ENCODE measurements at places on chromosomes 12 and 14.

- no peak for DNase-seq
These were observed 115.6 kb upstream of the PKP2 start for GRCh38 chr12:33012226-33012625.

DNA sequence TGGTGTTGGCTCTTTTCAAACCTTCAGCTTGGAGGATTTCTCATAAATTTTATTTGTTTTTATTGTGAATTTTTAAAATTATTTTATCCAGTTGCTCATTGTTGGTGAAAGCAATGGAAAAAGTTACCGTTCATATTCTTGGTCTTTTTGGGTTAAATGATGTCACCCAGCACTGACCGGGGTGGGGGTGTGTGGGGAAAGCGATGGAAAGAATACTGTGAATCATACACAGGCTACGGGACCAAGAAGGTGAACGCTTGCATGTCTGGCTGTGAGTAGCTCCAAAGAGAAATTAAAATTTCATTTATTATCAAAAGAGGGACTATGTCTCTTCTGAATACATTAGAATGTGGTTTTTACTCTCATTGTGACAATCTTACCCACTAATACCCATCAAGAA, 430.1 kb downstream of the AEBP2 start:
- DNase-seq, result no peak

DNA sequence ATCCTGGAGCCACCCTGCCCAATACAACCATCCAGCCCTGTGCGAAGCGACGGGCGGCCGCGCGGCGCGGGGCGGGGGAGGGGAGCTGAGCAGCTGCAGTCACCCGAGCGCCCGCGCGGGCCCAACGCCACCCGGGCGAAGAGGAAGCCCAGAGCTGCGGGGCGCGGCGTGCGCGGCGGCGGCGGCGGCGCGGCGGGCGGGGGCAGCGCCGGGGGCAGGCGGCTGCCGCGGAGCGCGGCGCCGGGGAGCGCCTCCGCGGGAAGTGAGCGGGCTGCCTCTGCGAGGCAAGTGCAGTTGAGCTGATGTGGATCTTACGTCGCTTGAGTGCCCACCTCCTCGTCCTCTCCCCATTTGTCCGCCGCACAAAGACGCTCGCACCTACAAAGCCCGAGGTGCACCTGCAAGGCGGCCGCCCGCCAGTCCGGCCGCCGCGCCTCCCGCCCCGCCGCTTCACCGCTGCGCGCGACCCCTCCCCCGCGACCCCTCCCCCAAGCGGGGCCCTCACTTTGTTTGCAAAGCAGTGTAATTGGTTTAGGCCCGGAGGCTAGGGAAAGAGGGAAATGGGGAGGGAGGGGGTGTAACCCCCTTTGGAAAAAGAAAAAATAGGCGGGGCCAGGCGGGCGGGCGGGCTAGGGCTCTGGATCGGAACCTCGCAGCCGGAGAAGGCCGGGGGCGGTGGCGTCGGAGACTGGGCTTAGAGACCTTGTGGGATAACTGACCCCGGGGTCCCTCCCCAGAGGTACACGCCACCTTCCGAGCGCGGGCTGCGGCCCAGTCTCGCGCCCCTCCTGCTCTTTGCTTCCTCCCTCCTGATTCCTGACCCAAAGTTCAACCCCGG, at the start of the genes FOXA1 and TTC6:
Gene FOXA1 (minus strand): TSS at position 279 of the 838 bp plus-strand sequence. CDS start 277 bp downstream, at position 2.
Gene TTC6 (plus strand): TSS at position 659 of the 838 bp plus-strand sequence. CDS start 26,436 bp downstream, outside the sequence.
- peak; percentile 96 for DNase-seq

- no peak for DNase-seq
These were observed 239.4 kb downstream of the PAWR start for GRCh38 chr12:79451365-79451764.

- DNase-seq, result no peak
These were observed 60.4 kb upstream of the CMKLR1 start for GRCh38 chr12:108399514-108399913.

GRCh38 chr14:36741858-36742257, 80.2 kb downstream of the PAX9 start:
- no peak for DNase-seq

- DNase-seq, result peak; percentile 21
These were observed 144.8 kb downstream of the PIWIL1 start for GRCh38 chr12:130482448-130482847.

- DNase-seq, result no peak
These were observed 384.1 kb downstream of the ALG10 start for GRCh38 chr12:34406228-34406995.

- no peak for DNase-seq
These were observed 64.2 kb downstream of the DIO3 start for GRCh38 chr14:101625336-101626097.

- no peak for DNase-seq
These were observed 117.4 kb downstream of the KTN1 start for GRCh38 chr14:55697414-55697861.

GRCh38 chr12:43336962-43337555, 214.9 kb downstream of the ADAMTS20 start:
- peak; percentile 61 for DNase-seq

- DNase-seq, result no peak
These were observed 47.7 kb downstream of the ANO6 start for GRCh38 chr12:45263587-45263986.

GRCh38 chr12:785706-786105, 33.3 kb downstream of the WNK1 start:
- DNase-seq, result no peak

- DNase-seq, result no peak
These were observed 189.8 kb upstream of the PRICKLE1 start for GRCh38 chr12:42779186-42779859.

DNA sequence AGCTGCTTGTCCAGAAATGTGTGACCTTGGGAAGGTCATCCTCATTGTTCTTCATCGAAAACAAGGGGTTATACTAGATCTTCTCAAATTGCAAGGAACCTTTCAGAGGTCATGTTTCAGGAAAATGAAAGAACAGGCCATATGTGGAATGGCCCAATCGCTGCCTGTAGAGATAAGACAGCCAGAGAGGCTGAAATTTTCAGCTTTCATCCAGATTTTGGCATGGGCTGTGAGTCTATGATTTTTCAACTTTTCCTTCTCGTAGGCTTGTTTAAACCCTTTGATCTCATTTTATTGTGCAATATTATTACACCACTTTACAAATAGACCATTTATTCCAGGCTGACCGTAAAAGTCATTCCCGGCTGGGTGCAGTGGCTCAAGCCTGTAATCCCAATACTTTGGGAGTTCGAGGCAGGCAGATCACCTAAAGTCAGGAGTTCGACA, 17.1 kb upstream of the ATXN2 start:
- DNase-seq, result no peak

DNA sequence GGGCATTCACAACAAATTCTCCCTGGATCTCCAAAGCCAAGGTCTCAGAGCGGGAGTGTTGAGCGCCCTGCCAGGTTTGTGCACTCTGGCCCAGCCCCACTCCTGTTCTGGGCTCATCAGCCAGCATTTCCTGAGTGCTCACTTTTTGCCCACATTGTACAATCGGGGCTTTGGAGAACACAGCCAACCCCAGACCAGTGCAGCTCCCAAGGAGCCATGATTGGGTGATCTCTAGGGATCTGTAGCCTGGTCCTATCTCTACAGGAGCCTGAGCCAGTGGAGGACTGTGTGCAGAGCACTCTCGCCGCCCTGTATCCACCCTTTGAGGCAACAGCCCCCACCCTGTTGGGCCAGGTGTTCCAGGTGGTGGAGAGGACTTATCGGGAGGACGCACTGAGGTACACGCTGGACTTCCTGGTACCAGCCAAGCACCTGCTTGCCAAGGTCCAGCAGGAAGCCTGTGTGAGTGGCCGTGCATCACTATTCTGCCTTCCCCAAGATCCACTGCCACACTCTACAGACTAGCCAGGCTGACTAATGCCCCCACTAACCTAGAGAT, 2.8 kb downstream of the ARHGEF40 start:
- DNase-seq, result no peak

GRCh38 chr12:9694241-9694640, 24.7 kb downstream of the CLEC2D start:
- DNase-seq, result no peak

DNA sequence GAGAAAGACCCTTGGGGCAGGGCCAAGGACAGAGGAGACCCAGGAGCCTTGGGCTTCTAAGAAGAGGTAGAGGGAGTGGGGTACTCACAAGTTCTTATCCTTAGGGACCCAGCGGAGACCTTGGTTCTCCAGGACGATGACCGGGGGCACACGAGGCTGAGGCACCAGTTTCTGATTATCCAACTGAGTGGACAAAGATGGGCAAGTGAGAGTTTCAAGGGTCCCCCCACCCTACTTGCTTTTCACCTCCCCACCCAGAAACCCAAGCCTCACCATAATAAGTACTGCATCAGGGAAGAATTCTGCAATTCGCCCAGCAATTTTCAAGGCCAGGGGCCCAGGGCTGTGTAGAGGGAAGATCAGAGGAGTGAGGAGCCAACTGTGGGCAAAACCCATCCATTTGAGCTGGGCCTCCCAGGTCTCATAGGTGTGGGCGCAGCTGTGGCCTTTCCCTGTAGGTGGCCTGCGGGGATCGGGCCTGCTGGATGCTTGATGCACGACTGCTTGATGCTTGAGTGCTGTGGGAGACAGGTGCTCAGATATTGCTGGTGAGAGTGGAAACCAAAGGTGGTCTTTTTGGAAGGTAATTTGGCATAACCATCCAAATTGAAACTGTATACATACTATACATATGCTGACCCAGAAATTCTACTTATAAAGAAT, 2.0 kb downstream of the EMC9 start:
- DNase-seq, result peak; percentile 39

- DNase-seq, result no peak
These were observed 11.7 kb downstream of the ITGA5 start for GRCh38 chr12:54407183-54407905.

DNA sequence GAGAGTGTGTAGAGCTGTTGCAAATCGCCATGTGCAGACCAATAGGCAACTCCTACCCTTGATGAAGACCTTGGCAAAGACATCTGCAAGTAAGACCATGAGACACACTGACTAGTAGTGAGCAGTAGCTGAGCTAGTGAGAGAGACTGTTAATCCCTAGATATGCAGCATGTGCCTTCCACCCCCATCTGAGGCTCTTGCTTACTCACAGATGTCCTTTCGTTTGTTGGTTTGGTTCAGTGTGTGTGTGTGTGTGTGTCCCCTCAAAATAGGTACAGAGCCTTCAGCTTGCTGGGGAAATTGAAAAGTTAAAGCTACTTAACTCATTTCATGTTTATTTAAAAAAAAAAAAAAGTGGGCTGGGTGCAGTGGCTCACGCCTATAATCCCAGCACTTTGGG, 37.6 kb downstream of the MYF5 start:
- DNase-seq, result no peak

DNA sequence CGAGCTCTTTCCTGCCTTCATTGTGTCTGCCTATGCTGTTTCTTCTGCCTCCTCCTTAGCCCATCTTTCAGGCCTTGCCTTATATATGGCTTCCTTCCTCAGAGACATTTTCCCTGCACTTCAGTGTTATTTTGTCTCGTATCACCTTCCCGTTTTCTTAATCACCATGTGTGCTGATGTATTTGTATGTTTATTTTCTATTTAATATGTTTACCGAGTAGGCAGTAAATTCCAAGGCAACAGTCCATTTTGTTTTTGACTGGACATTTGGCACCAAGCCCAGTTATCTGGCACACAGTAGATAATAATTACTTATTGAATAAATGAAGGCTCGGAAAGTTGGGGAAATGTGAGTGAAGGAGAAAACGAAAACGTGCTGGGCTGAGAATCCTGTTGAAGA, 4.6 kb upstream of the POU6F1 start:
- DNase-seq, result peak; percentile 46

DNA sequence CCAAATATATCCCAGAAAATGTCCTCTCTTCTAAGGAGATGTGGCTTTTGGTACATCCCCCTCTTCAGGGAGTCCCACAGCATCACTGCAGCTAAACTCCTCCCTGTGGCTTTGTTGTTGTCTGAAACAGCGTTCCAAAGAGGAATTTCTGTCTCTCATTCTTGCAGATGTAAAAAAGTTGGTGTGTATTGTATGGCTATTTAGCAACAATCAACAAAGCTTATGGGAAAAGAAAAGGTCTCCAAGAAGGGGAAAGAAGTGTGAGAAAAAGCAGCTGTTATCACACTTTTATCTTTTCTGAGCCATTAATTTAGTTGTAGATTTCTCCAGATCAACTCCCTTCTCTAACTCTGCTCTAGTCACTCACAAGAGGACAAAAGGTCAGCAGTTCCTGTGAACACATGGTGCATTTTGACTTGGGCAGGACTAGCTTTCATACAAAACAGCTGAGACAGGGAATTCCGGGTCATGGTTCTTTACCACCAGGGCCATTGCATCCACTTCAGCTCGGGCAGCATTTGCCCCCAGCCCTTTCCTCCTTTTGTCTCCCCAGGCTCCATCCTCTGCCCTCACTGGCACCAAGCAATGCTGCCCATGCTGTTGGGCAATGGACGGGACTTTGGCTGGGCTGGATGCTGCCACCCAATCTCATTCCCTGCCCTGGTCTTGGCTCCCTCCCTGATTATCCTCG, 184.7 kb downstream of the TMX1 start:
- DNase-seq, result no peak

DNA sequence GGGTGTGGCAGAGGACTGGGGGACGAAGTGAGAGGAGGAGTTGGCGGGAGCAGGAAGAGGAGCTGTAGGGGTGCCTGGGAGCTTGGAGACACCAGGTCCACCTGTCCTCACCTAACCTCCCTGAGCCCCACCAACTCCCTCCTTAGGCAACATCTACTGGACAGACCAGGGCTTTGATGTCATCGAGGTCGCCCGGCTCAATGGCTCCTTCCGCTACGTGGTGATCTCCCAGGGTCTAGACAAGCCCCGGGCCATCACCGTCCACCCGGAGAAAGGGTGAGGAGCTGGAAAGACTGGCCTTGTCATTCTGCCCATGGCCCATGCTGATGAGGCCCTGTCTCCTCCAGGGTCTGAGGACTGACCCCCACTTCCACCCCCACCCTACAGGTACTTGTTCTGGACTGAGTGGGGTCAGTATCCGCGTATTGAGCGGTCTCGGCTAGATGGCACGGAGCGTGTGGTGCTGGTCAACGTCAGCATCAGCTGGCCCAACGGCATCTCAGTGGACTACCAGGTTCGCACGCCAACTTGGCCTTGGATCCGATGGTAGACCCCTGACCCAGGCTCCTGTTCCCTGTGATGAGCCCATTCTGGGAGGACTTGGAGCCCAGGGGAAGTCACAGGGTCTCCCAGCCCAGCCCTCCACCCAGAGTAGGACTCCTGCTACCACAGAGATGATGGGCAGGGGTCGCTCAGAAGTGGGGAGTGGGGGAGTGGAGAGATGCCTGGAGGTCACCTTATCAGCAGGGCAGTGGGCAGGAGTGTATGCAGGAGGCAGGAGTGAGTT, 32.5 kb upstream of the NXPH4 start:
- DNase-seq, result no peak

GRCh38 chr12:65280306-65280705, 1.8 kb downstream of the MSRB3 start:
- DNase-seq, result no peak

- peak; percentile 10 for DNase-seq
These were observed 131.1 kb downstream of the CACNA1C start for GRCh38 chr12:2183556-2184541.

GRCh38 chr12:26287671-26288381, 92.5 kb downstream of the SSPN start:
- DNase-seq, result no peak

- no peak for DNase-seq
These were observed at the start of gene ARID4A for GRCh38 chr14:58298477-58299400. Gene ARID4A, plus strand, starts transcription at chr14:58298555. Its CDS starts 1,300 bp downstream, at chr14:58299855.

Measured in NCI-H1417 (cell line).